GM03348 (cell line): ENCODE measurements at places on chromosomes 7 and 10.
A peak's percentile ranks its signal among the peaks of the same experiment; 100 is the strongest.

GRCh38 chr7:11833431-11833830 lies 1.4 kb upstream of the THSD7A start:
- DNase-seq = no peak

- DNase-seq = no peak
Observed at GRCh38 chr7:17732083-17732482, 208.2 kb downstream of the SNX13 start.

GRCh38 chr10:119896937-119897770 lies 4.6 kb downstream of the SEC23IP start:
- peak; percentile 27 for DNase-seq

GRCh38 chr10:86946213-86947155 lies 10.9 kb downstream of the MMRN2 start:
- DNase-seq = no peak

- no peak for DNase-seq
Observed at GRCh38 chr7:137690635-137691034, 156.1 kb downstream of the DGKI start.

GRCh38 chr10:44998146-44998631 lies 2.5 kb upstream of the ZNF22 start:
- DNase-seq = no peak
